ENCODE measurements at places on chromosomes 3 and 15.

- no peak for DNase-seq
These were observed 326.7 kb upstream of the TBL1XR1 start for GRCh38 chr3:177523872-177524438.

- no peak for DNase-seq
These were observed 18.2 kb downstream of the VGLL4 start for GRCh38 chr3:11625376-11626083.

GRCh38 chr15:33021806-33022389 lies 172.6 kb downstream of the FMN1 start:
- peak; percentile 60 for DNase-seq

DNA sequence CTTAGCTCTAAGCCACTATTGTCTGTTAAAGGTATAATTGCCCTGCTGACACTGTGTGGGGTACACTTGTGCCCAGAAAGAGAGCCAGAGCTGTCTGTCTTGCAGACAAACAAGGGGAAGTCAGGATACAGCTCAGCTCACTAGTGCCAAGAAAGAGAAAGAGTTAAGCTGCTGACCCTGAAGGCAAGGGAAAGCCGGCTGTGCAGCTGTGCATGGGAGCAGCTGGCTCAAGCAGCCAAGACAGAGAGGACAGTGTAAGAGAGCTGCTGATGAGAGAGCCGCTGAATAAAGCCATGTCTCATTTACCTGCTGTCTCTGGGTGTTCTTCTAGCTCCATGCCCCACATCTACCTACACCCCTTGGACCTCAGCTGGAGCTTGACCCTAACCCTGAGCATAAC lies 428.1 kb upstream of the NAALADL2 start:
- no peak for DNase-seq

DNA sequence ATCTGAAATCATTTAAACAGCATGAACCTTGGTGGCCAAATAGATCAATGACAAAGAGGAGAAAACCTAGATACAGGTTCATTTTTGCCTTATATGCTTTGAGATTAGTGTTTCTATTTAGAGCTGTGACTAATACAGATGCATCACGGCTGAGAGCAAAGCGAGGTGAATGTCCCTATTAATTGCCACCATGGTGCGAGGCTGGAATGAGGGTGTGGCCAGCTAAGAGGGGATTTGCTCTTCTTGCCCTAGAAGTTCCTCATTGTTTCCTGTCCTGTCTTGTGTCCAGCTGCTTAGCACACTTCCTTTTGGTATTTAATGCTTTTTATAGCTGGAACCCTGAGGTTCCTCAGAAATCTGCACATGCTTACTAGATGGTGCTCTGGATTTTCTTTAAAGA lies 339.1 kb upstream of the RGMA start:
- no peak for DNase-seq

DNA sequence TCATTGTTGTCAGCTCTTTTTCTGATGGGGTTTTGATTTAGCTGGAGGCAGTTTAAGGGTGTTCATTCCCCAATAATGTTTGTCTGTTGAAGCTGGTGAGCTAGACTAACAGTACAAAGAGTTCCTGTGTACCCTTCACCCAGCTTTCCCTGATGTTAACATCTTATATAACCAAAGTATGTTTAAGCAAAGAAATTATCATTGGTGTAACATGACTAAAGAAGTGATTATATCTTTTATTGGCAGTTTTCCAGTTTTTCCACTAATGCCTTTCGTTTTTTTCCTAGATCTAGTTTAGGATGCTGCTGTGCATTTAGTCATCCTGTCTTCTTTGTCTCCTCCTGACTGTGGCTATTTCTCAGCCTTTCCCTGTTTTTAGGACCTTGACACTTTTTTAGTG lies 165.6 kb downstream of the LPP start:
- no peak for DNase-seq

All from suppressor macrophage treated with lipopolysaccharide for 4 hours (primary cell).